ENCODE measurements at places on chromosomes 11 and 22.

DNA sequence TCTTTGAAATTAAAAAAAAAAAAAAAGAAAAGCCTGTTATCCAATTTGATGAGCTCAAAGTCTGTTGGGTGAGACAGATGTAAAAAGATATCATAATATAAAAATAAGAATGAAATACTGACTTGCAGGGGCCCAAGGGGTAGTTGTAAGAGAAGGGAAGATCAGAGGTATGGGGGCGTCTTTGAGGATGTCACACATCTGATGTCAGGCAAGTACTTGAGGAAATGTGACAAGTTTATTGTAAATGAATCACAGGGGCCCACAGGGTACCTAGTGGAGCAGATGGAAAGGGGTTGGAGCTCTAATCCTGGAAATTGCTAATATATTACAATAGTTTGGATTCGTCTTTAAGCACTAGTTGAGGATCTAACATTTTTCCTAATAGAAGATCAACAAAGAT, 131.6 kb downstream of the MAML2 start:
- DNase-seq: no peak

DNA sequence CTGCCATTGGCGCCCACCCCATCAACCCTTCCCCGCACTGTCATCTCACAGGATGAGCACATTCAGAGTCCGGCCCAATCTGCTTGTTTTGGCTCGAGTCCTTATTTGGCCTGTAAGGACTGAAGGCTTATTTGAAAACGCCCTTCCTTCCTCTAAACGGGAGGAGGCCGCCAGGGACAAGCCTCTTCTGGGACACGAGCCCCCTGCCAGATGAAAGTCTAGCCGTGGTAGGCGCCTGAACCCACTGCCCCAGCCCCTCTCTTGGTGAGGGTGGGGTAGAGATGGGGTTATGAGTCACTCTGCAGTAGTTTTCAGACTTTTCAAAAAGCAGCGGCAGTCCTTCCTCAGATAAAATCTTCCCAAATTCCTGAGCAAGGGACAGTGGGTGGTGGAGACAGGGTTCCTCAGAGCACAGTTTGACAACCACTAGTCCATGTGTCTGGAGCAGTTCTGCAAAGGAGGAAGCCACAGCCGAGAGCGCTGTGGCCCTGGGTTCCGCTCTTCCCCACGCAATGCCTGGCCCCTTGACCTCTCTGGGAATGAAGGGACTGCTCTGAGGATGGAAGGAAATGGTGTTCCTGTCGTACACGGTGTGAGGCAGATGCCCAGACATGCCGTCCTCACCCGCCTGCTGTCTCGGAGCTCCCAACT, 57.0 kb downstream of the MYH9 start:
- DNase-seq: peak; percentile 68

GRCh38 chr11:2133241-2134021, 5.8 kb downstream of the IGF2 start:
- DNase-seq: no peak

DNA sequence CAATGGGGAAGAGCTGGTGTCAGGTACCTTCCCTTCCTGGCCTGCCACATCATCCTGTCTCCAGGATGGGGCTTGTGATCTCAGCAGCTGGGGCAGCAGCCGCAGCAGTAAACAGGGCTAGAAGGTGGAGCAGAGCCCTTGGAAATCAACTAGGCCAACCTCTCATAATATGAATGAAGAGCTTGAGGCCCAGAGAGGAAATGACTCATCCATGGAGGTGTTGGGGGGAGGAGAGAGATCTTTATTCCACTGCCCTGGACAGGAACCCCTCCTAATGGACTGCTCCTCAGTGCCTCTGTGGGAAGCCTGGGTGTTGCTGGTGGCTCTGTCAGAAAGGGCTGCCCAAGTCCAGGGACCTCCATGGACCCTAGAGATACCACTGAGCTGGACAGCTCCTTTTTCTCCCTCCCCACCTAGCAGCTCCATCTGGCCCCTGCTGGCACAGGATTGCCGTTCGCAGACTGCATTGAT, 111.8 kb downstream of the OSBP2 start:
- DNase-seq: peak; percentile 93

DNA sequence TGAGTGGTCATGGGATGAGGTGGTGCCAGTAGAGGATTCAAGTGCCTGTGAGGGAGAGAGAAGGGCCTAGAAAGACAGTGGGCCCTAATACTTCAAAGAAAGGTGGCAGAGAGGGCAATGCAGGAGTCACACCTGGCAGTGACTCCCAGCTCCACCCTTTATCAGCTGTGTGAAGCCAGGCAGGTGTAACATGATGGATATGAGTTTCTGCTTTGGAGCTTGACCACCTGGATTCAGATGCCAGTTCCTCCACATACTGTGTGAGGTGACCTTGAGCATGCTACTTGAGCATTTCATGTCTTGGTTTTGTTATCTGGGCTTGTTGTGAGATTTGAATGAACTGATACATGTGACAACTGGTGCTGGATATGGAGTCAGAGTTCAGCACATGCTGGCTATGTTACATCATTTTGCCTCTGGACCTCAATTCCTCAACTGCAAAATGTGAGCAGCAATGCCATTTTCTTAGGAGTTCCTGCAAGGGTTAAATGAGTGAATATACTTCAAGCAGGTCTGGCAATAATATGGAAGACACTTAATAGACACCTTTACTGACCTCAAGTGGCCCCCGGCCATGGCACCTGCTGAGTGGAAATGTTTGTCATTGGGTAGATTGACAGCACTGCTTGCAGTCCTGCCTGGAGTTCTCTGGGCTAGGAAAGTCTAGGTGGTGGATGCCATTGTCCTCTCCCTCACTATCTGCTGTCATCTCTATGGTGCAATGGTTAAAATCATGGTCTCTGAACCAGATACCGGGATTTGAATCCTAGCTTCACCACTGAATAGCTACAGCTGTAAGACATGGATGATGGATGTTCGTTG, 83.3 kb downstream of the MICAL2 start:
- no peak for DNase-seq

- DNase-seq: no peak
These were observed 25.0 kb downstream of the LRP5 start for GRCh38 chr11:68337399-68337835.

GRCh38 chr11:70530629-70531185, 132.4 kb downstream of the CTTN start:
- DNase-seq: no peak

- no peak for DNase-seq
These were observed 54.7 kb downstream of the PICALM start for GRCh38 chr11:86014221-86014620.

GRCh38 chr11:107819361-107820014, 39.1 kb downstream of the SLC35F2 start:
- DNase-seq: peak; percentile 43

DNA sequence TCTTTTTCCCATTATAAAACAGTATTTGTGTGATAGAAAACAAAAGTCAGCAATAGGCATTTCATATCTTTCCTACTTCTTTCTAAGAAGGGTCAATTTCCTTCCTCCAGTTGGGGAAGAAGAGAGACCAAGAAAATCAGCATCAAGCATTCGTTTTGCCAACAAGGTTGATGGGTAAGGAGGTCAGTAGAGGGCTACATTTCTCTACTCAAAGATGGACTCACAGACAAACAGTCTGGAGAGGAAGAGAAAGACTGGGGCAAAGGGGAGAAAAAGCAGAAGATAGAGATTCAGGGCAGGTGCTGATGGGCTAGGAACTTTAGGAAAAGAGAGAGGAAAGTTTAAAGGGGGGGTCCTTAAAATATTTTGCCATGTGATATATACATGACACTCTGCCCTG, 8.6 kb upstream of the MTNR1B start:
- DNase-seq: no peak

GRCh38 chr11:130145975-130146776, 13.4 kb upstream of the ST14 start:
- DNase-seq: peak; percentile 36

DNA sequence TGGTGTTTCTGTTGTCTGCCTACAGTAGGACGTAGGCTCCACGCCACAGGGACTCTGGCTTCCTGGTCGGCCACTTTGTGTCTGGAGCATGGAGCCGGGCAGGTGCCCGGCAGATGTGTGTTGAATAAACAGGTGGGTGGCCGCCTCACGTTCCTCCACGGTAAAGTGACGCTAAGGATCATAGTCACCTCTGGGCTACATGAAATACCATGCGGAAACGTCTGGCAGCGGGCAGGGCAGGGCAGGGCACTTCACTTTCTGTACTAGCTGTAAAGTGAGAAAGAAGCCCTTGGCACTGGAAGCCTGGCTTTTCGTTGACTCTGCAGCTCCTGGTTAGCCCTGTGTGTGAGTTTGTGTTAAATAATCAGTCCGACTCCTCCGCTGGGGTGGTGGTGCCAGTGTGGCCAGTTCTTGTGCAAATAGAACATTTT, 52.4 kb downstream of the MCM5 start:
- DNase-seq: no peak

DNA sequence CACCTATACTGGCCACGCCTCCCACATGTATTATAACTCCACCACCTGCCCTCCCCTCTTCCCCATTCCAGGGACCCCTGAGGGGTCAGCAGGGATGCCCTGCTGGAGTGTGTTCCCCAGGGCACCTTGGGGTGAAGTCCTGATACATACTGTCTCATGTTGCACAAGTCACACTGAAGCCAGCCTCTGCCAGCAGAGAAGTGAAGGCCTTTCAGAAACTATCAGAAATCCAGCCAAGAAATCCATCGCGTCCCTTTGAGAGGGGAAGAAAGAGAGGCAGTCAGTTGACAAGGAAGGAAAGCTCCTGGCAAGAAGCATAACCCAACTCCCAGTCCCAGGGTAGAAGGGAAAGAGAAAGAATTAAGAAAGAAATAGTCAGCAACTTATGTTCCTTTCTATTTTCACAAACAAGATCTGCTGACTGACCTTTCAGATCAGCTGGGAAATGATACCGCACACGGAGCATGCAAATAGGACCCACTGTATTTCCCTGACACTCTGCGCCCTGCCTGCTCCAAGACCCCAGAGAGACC, 45.2 kb downstream of the SC5D start:
- DNase-seq: no peak
